ENCODE measurements at places on chromosomes 2 and 18.

- DNase-seq = no peak
Observed at GRCh38 chr2:37857575-37858399, 67.3 kb upstream of the RMDN2 start.

DNA sequence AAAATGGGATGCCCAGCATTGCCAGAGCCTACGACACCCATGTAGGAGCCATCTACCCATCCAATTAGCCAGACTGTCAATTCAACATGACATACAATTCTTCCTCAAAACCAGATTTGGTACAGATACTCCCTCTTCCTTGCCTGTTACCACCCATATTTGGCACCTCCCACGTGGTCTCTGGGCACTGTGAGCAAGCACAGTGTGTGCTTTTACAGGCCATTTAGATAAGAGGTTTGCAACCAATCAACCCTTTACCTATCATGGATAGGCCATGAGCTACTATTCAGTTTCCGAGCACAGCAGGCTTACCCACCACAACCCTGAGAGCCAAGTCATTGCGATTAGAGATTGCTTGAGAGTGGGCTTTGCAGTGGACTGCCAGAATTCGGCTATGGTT lies 40.9 kb downstream of the ARID5A start:
- no peak for DNase-seq

GRCh38 chr2:8580316-8581233 lies 101.3 kb upstream of the ID2 start:
- no peak for DNase-seq

GRCh38 chr18:38883111-38883510 lies 1317.5 kb upstream of the CELF4 start:
- no peak for DNase-seq

GRCh38 chr2:223122781-223123180 lies 70.8 kb downstream of the KCNE4 start:
- DNase-seq = peak; percentile 90

- DNase-seq = no peak
Observed at GRCh38 chr2:12579018-12579417, 137.7 kb upstream of the TRIB2 start.

- DNase-seq = no peak
Observed at GRCh38 chr2:82169379-82169778, 1864.8 kb upstream of the LRRTM1 start.

DNA sequence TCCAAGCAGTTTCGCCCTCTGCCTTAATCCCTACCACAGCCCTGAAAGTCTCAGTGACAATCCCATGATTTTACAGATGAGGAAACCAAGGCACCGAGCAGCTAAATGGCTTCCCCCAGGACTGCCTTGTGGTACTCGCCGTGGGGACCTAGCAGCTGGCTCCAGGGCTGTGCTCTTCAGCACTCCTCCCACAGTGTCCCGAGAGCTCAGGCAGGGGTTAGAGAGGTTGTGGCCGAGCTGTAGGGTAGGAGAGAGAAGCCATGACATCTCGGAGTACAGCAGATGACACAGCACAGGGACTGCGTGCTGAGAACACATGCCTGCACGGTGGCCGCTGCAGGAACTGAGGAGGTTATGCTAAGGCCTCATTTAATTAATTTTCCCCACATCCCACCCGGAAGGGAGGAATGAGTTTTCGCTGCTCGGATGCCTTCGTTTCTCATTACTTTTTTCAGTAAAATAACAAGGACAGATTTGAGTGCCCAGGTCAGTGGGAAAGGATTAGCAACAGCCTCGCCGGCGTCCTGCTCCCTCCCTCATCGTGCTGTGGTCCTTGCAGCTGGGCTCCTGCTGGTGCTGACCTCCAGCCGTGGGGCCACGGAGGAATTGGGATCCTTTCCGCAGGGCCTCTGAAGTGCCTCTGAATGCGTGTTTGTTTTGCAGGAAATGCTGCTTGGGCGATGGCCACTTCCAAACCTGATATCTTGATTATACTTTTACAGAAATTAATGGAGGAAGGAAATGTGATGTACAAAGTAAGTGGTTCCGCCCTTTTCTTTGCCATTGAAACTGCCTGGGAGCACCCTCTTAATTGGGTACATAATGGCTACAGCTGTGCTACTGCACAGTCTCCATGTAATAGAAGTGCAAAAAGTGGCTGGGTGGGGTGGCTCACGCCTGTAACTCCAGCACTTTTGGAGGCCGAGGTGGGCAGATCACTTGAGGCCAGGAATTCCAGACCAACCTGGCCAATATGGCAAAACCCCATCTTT lies 61.2 kb downstream of the WDSUB1 start:
- peak; percentile 40 for DNase-seq

GRCh38 chr2:151637271-151637781 lies 97.0 kb downstream of the NEB start:
- DNase-seq = no peak

GRCh38 chr18:11072632-11073031 lies 76.7 kb downstream of the PIEZO2 start:
- DNase-seq = no peak

GRCh38 chr18:11981543-11982366 lies 448 bp downstream of the IMPA2 start:
- DNase-seq = no peak

- DNase-seq = no peak
Observed at GRCh38 chr18:55918444-55918843, 330.5 kb upstream of the TCF4 start.

DNA sequence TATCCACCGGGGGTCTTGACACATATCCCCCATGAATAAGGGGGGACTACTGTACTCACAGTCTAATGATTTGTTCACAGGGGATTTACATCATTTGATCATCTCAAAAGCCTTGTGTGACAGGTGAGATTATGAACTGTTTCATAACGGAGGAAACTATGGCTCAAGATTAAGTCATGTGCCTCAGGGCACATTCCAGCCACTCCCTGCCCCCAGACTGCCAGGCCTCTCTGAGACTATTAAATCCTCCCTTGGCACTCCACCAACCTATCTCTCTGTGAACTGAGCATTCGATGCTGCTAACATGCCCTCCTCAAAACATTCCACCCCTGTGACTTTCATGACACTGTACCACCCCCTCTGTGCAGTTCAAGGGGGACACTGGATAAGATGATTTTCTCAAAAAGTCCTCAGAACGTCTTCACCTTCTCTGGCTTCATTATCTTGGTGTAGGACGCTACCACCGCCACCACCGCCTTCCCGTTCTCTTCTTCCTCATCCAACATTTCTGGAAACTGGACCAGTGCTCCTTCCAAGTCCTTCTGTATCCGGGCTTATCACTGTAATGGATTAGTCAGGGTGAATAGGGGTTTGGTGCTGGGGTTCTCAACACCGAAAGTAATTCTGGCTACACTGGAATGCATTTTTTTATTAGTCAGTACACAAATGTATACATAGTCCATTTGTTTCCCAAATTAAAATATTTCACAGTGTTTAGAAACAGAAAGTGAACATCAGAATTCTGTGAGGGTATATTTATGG lies 169.6 kb downstream of the KCNS3 start:
- no peak for DNase-seq

GRCh38 chr2:66426244-66427111 lies 8.4 kb upstream of the MEIS1 start:
- DNase-seq = no peak

GRCh38 chr2:241841181-241842066 lies 17.3 kb downstream of the PDCD1 start:
- no peak for DNase-seq

GRCh38 chr2:138323382-138324067 lies 178.0 kb upstream of the SPOPL start:
- DNase-seq = no peak

DNA sequence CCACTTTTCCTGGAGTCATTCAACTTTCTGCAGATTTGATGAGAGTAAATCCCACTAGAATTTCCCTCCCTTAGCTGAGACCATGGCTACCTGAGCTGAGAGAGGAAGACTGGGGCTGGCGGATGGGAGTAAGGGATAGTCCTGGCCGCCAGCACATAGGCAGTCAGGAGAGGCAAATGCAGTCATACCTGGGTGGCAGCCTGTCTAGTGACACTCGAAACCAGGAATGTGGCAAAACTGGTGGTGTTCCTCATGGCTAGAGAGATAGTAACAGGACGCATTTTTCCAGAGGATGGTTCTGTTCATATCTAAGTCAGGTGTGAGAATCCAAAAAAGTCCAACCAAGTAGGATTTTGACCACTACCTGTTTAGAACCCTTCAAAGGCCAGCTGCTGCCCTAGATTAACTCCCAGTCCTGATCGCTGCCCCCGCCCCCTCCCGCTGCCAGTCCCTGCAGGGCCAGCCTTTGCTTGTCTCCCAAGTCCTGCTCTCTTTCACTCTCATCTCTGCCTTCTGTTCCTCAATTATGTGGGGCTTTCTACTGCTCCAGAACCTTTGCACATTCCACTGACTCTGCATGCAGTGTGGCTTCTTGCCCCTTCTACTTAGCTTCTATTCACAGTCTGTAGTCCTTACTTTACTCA lies 17.4 kb upstream of the SCG2 start:
- DNase-seq = no peak

DNA sequence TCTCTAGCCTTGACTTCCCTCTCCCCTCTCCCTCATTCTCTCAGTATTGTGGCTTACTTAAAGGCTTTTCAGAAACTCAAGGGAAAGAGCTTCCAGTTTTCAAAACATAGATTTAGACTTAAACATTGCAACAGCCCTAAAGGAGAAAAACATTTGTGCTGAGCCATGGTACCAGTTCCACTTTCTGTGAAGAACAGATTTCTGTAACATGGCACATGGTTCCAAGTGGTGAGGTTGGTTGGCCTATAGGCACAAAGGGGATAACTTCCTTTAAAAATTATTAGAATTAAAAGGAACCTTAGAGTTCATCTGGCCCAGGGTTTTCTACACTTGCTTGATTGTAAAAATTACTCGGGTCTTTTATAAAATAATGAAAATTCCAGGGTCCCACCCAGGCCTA lies 138.6 kb upstream of the CDCA7 start:
- DNase-seq = no peak

DNA sequence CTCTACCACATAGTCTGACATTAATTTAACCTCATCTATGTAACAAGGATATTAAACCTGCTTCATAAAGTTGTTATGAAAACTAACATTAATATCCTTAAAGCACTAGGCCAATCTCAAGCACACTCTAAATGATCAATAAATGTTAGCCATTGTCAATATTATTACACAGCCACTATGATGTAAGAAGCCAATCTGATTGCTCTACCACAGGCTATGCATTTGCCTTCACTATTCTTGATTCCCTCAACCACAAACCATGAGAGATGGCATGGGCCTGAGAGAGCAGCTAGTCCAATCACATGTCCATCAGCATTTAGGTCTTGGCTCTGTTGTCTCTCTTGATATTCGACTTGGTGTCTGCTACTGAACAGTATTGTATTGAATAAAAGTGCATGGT lies 4.2 kb downstream of the SLC25A12 start:
- no peak for DNase-seq

DNA sequence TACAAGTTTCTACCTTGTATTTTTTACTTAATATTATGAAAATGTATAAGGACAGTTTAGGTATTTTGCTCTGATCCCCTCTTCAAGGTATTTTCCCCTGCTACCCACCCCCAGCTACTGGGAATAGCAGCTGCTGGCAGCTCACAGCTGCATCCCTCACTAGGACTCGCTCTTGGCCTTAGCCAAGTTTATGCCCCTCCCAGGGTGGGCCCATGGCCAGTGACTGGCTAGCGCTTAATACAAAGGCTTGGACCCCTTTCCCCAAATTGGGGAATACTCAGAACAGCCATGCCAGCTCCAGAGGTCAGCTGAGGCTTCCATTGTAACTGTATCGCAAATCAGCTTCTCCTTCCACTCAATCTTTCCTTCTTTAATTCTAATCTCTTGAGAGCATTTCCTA lies 131.3 kb downstream of the GFPT1 start:
- DNase-seq = no peak

GRCh38 chr18:48800876-48801727 lies 149.7 kb downstream of the SMAD7 start:
- DNase-seq = no peak

DNA sequence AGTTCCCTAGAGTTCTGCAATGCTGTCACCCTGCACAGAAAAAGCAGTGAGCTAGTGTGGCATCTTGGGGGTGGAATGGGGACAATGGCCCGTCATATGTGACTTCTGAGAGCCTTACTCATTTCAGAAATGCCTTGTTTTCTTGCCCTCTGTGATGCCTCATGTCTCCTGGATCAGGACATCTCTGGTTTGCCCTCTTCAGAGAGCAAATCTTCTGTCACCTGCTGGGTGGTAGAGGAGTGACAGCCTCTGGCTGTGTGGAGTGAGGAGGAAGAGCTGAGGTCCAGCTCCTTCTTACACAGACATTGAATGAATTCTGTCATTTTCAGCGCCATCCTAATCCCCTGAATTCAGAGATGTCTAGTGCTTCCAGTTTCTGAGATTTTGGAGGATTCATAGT lies 55.6 kb upstream of the PHLPP1 start:
- no peak for DNase-seq

DNA sequence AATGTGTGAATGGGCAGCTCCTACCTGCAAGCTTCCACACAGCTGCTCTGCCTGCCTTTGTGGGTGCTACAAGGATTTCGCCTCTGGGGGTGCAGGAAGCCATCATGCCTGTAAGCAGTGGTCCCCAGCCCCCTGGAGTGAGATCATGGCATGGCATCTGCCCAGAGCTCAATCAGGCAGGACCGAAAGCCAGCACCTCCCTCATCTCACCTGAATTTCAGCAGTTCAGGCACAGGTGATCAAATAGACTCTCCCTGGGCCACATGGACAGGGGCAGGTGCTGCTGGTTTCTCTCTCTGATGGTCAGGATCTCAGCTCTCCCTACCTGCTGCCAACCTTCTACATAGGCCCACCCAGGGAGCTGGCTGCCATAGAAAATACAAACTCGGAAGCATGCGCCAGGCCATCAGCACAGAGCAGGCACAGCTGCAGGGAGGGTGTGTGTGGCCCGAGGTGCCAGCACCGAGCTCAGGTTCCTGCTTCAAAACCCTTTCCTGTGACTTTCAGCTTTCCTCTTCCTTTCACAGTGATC lies 133.2 kb upstream of the ID2 start:
- no peak for DNase-seq

DNA sequence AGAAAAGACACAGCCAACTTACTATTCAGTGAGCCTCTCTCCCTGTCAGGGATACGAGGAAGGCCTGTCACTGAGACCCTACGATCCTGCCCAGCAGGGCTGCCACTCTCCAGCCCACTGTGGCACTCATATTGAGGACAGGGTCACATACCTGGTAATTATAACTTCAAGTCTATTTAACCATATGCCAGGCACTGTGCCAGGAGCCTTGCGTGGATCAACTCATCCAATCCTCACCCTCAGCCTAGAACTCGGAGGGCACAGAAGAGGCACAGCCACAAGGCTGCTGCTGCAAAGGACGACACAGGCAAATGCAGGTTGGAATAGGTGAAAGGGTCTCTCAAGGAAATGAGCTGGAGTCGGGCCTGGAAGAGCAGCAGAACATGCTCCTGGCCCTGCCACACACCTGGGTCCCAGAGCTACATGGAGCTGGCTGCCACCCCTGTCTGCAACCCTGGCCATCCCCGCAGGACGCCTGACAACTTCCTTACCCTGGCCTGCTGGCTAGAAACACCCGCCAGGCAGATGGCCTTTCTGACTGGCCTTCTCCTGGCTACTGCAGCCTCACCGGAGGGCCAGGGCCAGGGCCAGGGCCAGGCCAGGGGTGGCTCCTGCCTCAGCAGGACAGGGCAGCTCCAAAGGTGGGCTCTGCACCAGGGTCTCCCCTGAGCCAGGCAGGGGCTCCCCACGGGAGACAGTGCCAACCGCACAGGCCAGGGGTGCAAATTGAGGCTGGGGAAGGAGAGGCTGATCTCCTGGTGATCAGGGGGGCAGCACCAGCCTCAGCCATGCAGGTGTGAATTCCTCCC lies 32.1 kb upstream of the SLC66A3 start:
- DNase-seq = no peak

All from NCI-H1436 treated with DMSO at 0.1 percent for 48 hours (cell line).